ENCODE measurements at places on chromosomes 6 and 20.

DNA sequence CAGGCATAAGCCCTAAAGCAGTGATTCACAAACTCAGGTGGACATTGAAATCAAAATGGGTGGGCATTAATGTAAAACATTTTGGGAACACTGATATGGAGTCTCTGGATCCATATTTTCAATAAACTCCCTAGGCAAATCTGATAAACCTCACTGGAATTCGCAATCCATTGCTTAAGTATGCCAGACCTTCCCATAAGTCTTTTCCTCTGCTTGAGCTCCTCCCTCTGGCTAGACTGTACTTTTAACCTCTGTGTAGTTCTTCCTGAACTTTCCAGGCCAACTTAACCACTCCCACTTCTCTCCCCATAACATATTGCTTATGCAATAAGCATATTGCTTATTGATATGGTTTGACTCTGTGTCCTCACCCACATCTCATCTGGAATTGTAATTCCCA, 629.7 kb upstream of the IMPG1 start:
- no peak for DNase-seq

DNA sequence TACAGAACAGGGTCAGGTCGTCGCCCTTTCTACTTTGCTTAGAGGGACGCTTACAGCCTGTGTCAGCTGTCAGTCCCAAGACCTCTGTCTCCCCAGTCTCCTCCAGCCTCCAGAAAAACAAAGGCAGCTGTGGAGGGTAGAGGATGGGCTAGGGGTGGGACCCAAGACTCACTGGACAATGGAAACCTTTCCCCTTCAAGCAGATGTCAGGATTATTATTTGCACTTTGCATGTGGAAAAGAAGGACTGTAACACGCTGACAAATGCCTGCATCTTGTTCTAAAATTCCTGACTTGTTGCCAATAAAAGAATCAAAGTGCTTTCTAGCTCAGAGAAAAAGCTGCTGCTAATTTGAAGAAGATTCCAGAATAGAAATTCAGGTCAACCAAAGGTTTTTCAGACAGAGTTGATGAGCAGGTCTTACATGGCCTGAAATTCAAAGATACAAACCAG, 58.7 kb downstream of the SNX5 start:
- no peak for DNase-seq

- no peak for DNase-seq
Observed at GRCh38 chr6:148203970-148204369, 138.7 kb upstream of the SASH1 start.

DNA sequence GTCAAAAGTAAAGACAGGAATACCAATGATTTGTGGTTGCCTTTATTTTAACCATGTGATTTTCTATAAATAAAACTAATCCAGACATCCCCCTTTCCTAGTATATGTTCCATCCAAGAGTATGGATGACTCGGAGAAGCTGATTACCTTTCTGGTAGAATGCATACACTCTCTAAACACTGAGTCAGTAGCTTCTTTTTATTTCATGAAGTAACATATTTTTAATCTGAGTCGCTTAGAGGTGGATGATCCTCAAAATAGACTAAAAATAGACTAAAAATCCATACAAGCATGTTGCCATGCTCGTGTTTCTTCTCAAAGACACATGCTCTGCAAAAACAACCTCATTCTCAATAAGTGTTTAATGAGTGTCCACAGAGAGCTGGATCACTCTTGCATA, 263.7 kb downstream of the COL12A1 start:
- no peak for DNase-seq

- no peak for DNase-seq
Observed at GRCh38 chr6:130298258-130298657, 67.6 kb upstream of the TMEM200A start.

- DNase-seq = no peak
Observed at GRCh38 chr20:47816487-47817451, 31.5 kb upstream of the SULF2 start.

DNA sequence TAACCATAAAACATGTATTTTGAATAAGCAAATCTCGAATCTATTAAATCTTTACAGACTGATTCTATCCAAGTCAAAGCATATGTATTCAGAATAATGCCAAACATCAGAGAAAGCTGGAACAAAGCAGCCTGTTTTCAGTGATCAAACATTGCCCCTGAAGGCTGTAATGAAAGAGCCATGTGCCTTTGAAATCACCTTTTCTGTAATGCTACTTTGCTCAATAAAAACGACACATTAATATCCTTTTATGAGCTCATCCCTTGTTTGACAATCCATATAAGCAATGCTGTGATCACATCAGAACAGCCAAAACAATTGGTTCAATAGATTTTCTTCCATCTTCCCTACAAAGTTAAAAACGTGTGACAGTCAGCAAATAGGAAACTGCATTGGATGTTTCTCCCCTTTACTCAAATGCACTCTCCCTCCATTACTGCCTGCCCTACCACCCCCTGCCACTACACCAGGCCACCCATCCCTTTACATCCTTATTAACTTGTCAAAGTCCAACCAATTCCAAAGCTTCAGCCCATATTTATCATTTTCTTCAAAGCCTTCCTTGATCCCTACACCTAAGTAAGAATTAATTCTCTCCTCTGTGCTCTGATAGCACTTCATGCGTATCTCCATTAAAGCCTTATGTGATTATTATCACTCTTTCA, 42.0 kb downstream of the THEMIS start:
- DNase-seq = no peak

GRCh38 chr20:24723647-24724352, 225.3 kb upstream of the CST7 start:
- DNase-seq = no peak

DNA sequence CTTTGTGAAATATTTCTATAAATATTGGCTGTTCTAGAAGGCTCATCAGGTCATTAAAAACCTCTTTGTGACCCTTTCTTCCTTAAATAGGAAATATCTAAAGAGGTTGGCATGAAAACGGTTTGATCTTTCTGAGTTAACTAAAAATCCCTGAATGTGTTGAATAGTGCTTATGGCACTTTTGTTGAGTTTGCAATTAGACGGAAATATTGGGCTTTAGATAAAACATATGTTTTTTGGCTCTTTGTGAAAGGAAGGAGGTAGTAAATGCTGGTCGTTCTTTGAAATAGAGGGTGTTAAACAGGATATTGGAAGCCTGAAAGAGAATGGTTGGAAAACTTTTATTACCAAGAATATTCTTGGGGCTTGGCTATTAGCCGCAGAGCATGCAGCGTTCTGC, 163.0 kb downstream of the ARID1B start:
- no peak for DNase-seq

DNA sequence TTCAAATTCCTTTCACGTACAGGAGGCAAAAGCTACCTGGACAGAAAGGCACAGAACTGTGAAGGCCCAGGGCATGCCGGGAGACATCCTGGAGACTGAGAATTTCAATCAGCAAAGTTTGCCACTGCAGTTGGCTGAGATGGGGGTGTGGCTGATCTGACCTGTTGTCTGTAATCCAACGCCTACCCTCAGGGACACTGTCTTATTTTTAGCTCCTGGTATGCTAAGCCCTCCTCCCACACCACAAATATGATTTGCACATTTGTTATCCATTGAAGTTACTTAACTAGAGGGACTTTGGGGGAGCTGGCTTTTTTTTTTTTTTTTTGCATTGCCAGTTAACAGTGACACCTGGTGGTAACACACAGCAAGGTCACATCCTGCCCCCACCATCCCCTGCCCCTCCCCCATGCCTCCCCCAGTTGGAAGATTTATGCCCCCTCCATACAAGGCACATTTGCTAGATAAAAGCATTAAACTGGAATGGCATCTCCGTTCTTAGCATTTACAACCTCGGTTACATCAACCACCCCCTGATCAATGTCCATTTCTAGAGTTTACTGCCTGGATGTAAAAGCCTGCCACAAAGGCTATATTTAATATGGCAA, 40.4 kb downstream of the TTI1 start:
- DNase-seq = no peak

- DNase-seq = no peak
Observed at GRCh38 chr6:152298055-152298647, 339.0 kb downstream of the SYNE1 start.

- no peak for DNase-seq
Observed at GRCh38 chr6:167733740-167734661, 92.7 kb upstream of the AFDN start.

DNA sequence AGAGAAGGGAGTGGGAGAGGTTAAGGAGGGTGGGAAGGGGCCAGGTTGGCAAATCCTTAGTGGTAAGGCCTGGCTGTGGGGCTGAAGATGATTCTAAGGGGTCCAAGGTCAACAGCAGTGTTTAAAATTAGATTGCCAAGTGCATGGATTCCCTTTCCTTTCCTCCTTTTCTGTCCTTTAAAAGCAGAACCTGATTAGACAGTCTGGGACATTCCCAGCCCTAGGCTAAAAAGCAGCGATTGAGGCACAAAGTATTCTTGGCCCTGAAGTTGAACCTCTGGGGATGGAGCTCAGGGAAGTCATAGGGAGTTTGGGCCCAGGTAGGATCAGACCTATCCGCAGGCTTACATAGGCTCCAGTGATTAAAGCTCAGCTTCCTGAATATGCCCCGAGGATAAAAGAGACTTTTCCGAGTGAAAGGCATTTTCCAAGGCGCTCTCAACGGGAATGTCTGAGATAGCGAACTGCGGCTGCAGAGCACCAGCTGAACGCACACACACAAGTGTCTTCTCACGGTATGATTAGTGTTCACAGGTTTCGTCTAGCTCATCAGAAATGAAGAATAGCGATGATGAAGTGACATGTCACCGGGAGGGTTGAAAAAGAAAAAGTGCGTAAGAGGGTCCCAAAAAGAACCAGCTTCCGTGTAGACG, 787 bp upstream of the CARMIL1 start:
- DNase-seq = no peak

GRCh38 chr20:49483018-49483695, 689 bp upstream of the KCNB1 start:
- no peak for DNase-seq

DNA sequence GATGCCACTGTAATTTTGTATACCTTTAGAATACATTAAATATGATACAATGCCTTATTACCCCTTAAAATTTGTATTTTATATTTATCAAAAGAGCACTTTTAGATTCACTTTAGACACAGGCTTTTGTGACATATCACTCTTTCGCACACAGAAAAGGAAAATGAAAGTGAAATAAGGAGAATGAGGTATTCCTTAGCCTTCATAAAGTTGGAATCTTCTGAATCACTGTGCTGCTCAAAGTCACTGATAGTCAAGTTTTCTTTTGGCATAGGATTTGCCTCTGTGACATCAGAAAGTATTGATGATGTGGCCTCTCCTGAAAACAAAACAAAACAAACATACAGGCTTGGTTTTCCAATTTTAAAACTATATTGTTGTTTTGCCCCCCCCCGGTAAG, 1097.1 kb downstream of the KIF16B start:
- DNase-seq = no peak

- no peak for DNase-seq
Observed at GRCh38 chr6:81773887-81774286, 21.4 kb upstream of the TENT5A start.

- DNase-seq = no peak
Observed at GRCh38 chr6:2476376-2476775, 231.0 kb upstream of the GMDS start.

- DNase-seq = no peak
Observed at GRCh38 chr6:71324194-71324785, 35.7 kb downstream of the OGFRL1 start.

DNA sequence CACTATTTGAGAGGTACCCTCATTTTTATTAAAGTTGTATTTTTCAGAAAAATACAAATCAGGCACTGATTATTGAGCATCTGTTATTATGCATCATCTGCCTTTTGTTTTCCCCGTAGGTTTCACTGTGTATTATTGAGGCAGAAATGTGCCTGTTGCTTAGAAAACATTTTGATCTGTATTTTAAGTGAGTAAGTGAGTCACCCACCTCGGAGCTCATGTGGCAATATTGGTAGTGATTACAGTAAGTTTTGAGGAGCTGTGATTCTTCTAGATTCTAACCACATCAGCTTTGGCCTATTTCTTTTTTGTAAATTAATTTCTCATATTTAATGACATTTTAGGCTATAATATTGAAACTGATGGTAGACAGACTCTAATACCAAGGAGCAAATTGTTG, 59.6 kb upstream of the LAMP5 start:
- no peak for DNase-seq

GRCh38 chr6:145600299-145600698, 135.0 kb downstream of the EPM2A start:
- no peak for DNase-seq

DNA sequence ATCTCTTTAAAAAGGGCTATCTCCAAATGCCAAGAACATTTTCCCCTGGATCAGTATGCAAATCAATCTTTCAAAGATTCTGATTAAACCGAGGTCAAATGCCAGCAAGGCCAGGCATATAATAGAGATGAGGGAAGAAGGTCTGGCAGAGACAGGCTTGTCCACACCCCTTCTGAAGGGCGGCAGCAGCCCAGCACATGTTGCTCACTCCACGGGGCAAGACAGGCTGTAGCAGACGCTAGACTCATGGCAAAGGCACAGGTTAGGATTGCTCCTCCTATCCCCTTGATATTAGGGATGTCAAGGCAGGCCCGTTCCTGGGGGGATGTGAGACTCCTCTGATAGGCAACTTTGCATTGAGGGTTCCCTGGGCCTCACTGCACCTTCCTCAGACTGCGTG, 104.7 kb upstream of the RIN2 start:
- DNase-seq = no peak

DNA sequence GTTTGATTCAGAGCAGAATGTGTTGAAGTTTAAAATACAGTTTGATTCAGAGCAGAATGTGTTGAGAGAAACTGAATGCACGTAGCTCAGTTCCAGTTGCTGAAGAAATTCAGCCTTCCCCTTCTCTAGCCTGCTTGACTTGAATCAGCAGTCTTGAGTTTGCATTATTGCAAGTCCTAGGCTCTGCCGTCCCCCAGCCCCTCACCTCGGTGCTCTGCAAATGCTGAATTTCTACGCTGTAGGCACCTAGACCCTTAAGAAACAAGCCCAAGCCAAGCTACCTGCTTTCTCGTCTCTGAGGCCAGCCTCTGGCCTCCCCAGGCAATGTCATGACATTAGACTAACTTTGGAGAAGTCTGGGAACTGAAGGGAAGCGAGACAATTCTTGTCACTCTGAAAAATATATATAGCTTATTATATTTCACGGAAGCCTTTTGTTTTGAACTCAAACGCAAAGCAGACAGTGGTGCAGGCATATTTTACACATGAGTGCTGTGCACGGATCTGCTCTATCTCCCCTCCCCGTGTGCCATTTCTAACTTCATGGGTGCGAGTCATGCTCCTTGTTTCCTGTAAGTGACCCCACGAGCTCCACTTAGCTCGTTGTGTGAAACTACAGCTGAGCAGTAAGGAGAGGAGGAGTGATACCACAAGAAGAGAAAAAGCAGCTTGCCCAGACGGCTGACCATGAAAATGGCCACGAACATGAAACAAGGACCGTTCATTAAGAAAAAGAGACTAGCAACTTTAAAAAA, 71.4 kb upstream of the DUSP22 start:
- DNase-seq = no peak

GRCh38 chr20:1301031-1301529, 27.9 kb downstream of the SDCBP2 start:
- peak; percentile 29 for DNase-seq

GRCh38 chr6:113057567-113058053, 710.5 kb downstream of the RFPL4B start:
- no peak for DNase-seq

DNA sequence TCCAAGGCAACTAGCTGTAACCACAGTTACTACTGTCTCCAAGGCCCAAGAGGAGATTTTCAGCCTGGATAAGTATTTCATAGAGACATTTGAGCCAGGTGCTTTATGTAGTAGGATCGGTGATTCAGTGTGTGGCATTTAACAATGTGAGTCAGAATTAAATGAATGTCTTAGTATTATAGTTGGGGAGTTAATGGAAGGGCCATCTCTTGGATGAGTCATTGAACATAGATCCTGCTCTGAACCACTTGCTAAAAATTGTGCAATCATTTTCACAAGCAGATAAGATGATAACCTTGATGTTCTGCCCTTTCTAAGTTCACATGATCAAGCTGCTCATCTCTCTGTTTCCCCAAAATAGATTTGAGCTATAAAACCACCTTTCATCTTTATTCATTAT, 668.9 kb upstream of the CITED2 start:
- no peak for DNase-seq
